ENCODE measurements at places on chromosomes 1 and 21.

DNA sequence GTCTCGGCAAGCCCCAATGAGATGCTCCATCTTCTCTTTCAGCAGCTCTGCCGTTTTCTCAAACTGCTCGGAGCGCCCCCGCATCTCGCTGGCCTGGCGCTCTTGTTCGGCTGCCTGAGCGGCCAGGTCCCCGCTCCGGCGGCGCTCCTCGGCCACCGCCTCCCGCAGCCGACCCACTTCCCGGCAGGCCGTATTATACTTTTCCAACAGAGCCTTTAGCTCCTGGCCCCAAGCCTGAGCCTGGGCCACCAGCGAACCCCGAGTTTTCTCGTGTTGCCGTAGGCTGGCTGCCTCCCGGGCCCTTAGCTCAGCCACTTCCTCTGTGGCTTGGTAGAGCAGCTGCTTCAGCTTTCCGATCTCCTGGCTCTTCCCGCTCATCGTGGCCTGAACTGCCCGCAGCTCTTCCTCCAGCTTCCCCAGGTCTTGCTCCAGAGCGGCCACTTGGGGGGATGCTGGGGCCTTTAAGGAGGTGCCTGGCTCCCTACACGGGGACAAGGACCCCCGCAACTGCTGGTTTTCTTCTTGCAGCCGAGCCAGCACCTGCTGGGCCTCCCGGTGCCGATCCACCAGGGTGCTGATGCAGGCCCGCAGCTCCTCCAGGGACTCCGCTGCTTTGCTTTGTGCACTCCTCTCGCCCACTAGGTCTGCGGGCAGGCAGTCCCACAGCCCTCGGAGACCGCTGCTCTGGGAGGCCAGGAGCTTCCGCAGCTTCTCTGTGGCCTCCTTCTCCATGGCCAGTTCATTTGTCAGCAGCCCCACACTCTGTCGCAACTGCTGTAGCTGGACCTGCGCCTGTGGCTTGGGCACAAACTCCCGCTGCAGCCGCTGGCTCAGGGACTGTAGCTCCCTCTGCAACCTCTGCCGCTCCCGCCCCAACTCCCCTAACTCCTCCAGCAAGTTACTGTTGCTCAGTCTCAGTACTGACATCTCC, 13.4 kb upstream of the PIAS3 start:
- no peak for DNase-seq

DNA sequence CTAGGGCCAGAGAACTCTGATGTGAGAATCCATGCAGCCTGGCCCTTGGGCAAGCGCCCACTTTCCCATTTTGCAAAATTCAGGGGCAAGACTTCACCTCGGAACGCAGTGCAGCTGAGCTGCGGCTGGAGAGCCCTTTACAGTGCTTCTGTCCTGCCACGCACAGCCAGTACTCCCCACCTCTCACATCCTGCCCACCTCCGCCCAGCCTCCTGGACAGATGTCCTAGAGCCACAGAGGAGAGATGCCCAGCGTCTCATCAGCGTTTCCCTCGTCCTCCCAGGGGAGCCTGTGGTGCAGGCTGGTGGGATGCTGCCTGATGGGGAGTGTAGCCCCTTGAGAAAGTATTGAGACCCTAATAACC, 29.6 kb downstream of the RUNX3 start:
- DNase-seq: no peak

- no peak for DNase-seq
Measured at GRCh38 chr1:56363007-56363770, 216.2 kb downstream of the PLPP3 start.

- no peak for DNase-seq
Measured at GRCh38 chr1:241677201-241677600, 25.1 kb downstream of the WDR64 start.

- DNase-seq: no peak
Measured at GRCh38 chr1:89906088-89906487, 85.3 kb downstream of the LRRC8D start.

DNA sequence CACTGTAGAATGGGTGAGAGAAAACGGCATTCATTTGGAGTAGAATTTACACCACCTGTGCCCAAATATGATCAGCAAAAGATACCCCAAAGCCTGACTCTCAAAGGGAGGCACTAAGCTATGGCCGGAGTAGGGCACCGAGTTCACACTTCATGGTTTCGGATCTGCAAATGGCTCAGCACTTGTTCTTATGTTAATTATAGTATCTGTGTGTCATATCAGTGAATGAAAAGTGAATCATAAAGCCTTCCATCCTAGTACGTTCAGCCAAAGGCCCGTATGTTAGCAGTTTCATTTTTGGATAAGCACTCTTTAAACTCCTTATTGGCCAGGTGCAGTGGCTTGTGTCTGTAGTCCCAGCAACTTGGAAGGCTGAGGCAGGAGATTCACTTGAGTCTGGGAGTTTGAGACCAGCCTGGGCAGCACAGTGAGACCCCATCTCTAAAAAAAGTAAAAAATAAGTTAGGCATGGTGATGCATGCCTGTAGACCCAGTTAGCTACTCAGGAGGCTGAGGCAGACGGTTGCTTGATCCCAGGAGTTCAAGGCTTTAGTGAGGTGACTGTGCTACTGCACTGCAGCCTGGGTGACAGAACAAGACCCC, 4.9 kb upstream of the CORT start:
- DNase-seq: no peak

- no peak for DNase-seq
Measured at GRCh38 chr1:114574365-114574764, 7.0 kb downstream of the BCAS2 start.

DNA sequence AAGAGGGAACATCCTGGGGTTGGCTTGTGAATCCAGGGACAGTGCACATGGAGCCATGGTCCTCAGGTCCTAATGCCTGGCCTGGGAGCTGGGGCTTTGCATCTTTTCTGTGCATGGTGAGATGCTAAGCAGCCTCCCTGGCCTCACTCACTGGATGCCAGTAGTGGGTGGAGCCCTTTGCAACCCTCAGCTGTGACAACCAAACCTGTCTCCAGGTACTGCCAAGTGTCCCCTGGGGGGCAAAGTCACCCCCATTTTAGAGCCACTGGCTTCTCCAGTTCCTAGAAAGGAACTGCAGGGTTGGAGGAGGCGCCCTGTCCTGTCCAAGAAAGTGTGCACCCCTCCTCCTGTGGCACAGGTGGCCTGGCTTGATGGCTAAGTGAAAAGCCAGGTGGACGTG, 44.6 kb upstream of the GRIK3 start:
- no peak for DNase-seq

DNA sequence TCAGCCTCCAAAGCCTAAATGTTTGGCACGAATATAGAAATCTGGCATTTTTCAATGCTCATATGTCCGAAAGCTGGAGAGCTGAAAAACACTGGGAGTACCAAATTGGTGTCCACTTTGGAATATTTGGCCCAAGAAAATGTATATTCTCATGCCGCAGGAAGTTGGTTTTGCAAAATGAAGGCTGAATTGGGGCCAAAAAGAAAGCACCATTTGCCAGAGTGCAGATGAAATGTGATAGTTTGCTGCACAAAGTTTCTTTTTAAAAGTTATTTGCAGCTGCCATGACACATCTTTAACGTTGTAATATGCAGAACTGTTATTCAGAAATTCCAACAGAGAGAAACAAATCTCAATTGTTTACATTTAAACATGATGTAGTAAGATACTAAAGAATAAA, 124.2 kb upstream of the LYPLAL1 start:
- DNase-seq: no peak

- DNase-seq: no peak
Measured at GRCh38 chr1:6982443-6982842, 197.2 kb downstream of the CAMTA1 start.

DNA sequence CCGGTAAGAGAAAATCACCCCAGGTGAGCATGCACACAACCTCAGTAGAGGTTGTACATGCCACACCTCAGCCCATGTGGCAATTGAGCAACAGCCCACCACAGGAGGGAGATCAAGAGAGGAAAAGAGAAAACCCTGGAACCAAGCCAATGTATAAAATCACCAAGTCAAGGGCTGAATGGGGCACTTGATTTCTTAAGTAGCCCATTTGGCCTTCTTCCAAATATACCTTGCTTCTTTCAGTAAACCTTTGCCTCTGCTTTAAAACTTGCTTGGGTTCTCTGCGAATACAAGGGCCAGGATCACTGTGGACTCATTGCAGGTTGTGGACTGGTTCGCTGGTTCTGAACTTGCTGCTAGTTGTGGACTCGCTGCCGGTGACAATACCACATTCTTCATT, 1814.0 kb downstream of the PLA2G4A start:
- DNase-seq: no peak

- DNase-seq: no peak
Measured at GRCh38 chr1:212640223-212640878, 31.8 kb downstream of the ATF3 start.

- DNase-seq: no peak
Measured at GRCh38 chr1:30284728-30285475, 438.5 kb downstream of the MATN1 start.
